HL-60 (cell line): ENCODE measurements at places on chromosomes 7 and 10.

- no peak for DNase-seq
These were observed 132.7 kb upstream of the MDFIC start for GRCh38 chr7:114789161-114789560.

DNA sequence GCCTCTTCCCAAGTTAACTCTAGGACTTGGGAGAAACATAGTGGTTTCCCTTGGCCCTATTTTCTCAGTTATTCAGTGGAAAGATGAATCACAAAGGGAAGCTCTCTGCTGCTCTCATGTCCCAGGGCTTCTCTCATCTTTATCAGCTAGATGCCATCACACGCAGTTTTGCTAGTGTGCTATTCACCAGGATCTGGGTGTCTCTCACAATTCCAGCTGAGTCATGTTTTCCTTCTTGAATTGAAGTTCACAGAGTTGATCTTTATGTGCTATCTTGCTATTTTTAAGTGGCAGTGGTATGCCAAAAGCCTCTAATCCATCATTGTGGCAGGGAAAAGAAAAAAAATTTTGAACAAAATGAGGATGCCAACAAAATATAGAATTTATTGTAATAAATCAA lies 101.3 kb downstream of the TWIST1 start:
- DNase-seq, result no peak

- DNase-seq, result no peak
These were observed 58.5 kb downstream of the MICU1 start for GRCh38 chr10:72567421-72567820.

GRCh38 chr7:128275681-128276080 lies 34.6 kb downstream of the LEP start:
- DNase-seq, result no peak

DNA sequence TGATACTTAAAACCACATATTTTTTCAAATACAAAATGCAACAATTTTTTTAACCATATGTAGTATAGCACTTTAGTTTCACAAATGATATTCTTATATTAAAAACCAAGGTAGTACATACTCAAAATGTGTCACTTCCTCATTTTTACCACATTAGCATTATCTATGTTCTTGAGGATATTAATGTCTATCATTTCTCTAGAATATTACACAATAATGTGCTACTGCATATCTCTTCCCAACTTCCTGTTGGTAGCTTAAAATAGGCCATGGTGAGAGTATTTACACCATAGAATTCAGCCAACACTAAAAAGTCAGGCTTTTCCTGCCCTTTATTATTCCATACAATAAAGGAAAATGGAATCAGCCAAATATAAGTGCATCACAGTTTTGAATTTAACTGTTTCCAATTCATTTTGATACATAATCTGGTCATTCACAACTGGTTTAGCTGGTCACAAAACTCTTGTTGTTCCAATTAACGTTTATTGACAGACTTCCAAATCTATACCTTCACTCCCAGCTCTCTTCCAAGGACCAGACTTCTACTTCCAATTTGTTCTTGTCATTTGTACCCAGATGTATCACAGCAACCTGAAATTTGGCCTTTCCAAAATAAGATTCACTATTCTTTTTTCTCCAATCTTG lies 20.0 kb upstream of the LRRC17 start:
- no peak for DNase-seq

DNA sequence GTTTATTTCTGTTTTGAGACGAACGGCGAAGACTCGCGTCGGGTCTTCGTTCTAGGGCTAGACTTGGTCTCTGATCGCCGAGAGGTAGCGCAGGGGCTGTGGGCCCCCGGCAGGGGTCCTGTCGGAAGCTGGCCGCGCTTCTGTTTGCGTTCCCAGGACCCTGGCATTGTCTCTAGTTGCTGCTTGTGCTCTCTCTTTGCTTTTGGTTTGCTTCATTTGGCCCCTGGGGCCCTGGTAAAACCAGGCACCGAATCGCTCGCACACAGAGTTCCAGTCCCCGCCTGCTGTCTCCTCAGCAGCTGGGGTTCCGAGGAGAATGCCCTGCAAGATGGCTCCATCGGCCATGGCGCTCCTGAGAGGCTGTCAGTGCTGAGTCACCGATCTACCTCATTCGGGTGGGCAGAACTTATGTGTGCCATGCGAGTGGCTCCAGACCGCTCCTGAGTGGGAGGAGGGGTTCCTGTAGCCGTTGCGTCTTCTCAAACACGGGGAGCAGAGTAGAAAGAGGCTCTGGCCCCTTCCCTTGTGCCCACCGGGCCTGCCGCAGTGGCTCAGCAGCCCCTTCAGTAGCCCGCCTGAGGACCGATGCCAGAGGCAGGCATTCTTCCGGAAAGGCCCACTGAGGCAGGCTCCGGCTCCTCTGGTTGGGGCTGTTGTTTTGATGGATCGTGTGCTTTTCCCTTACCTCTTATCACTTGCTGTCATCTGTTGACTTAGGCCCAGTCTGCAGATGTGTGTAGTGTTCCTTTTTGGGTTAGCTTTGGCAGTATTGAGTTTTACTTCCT lies 826 bp downstream of the CHPF2 start:
- DNase-seq, result peak; percentile 57
